Esophagus muscularis mucosa (tissue), 4 donors: ENCODE measurements at places on chromosomes 7 and 10. TPM values are rescaled to one million over a fixed set of nuclear protein-coding genes. Genes with fewer than 3 reads are reported as not detected.

The SCIN gene
- total RNA-seq, result 0.50 TPM

The PDE1C gene
- 19.9 TPM for total RNA-seq

The TAS2R4 gene
- 1.3 TPM for total RNA-seq

DNA sequence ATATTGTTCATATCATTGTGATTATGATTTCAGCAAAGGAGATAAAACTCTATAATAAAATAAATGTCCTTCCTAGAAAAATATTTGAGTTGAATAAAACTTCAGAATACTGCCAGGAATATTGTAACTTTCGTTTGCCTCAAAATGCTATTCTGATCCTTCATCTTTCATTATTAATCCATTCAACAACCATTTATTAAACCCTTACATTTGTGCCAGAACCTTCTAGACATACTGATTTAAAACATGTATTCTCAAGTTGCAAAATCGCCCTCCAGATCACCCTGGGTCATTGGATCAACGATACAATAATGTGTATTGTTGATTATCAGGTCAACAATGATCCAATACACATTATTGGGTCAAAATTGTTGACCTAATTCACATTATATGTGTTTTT is 759.8 kb downstream of the CNTNAP2 start:
- no peaks in the 10 kb centered on the region for H3K27me3 ChIP-seq
- DNase-seq, result no peak
- no peak overlapping the region for H3K27ac ChIP-seq
- H3K4me1 ChIP-seq, result no peaks in the 10 kb centered on the region

DNA sequence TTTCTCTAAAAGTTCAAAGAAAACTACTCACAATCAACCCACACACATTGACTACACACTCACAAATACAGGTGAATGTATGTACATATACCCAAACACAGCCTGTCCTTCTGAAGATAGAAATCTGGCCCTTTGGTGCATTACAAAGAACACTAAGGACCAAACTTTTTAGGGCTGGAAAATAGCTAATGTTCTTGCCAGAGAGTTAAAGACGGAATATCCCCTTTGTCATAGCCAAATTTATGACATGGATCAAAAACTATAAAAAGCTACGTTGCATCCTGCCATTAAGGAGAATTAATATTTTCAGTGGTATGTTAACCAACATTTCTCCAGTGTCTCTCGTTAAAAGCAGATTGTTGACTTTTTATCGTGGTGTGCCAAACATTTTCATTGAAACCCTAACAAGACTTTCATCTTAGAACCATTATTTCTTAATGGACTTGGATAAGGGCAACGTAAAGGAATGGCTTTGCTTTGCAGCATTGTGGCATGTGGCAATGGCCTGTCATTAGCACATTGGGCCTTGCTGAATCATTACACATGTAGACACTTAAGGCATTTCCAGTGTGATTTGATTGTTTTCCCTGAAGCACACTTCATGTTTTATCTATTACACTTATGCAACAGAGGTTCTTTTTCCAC is 150.9 kb upstream of the MEOX2 start:
- no peaks in the 10 kb centered on the region for H3K27me3 ChIP-seq
- peaks cover 23% of the 10 kb centered on the region for H3K4me1 ChIP-seq
- no peak for DNase-seq
- H3K4me3 ChIP-seq, result no peak overlapping the region

- H3K36me3 ChIP-seq, result no peaks in the 10 kb centered on the region
- H3K27me3 ChIP-seq, result no peaks in the 10 kb centered on the region
- no peak overlapping the region for H3K4me3 ChIP-seq
- no peaks in the 10 kb centered on the region for H3K4me1 ChIP-seq
- DNase-seq, result no peak
- no peak overlapping the region for H3K27ac ChIP-seq
These were observed 36.0 kb upstream of the RSU1 start for GRCh38 chr10:16853201-16853600.

DNA sequence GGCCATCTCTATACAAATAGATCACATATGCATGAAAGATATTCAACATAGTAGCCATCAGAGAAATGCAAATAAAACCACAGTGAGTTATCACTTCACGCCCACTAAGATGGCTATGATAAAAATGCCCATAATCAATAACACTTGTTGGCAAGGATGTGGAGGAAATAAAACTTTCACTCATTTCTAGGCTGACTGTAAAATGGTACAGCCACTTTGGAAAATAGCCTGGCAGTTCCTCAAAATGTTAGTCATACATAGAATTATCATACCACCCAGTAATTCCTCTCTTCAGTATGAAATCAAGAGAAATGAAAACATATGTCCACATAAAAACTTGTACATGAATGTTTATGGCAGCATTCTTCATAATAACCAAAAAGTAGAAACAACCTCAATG is 324.9 kb downstream of the LRRTM3 start:
- H3K27me3 ChIP-seq, result no peaks in the 10 kb centered on the region
- no peak for DNase-seq
- H3K4me1 ChIP-seq, result no peaks in the 10 kb centered on the region
- no peak overlapping the region for H3K4me3 ChIP-seq
- no peak overlapping the region for H3K27ac ChIP-seq

- peaks cover 1% of the 10 kb centered on the region for H3K4me1 ChIP-seq
- DNase-seq, result no peak
- H3K27ac ChIP-seq, result no peak overlapping the region
- no peak overlapping the region for H3K4me3 ChIP-seq
- H3K36me3 ChIP-seq, result no peaks in the 10 kb centered on the region
These were observed 5.3 kb downstream of the PAPOLB start for GRCh38 chr7:4856336-4857057.

DNA sequence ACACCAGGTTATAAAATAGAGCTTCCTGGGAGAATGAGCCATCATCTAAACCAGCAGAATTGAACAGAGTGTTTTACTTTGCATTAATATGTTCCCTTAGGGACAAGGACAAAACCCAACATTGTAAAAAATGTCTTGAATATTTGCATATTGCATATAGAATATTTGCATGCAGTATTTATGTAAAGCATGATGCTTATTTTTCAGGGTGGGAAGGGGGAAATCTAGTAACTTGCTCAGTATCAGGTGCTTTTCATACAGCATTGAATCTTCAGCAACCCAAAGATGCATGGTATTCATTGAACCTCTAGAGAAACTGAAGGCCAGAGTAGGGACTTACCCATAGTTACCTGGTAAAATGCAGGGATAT is 409.2 kb upstream of the ZMIZ1 start:
- no peak overlapping the region for H3K4me3 ChIP-seq
- H3K4me1 ChIP-seq, result peaks cover 30% of the 10 kb centered on the region
- no peaks in the 10 kb centered on the region for H3K36me3 ChIP-seq
- no peak overlapping the region for H3K27ac ChIP-seq
- H3K27me3 ChIP-seq, result no peaks in the 10 kb centered on the region
- DNase-seq, result no peak

GRCh38 chr10:23472181-23472580 is 33.3 kb downstream of the OTUD1 start:
- peaks cover 10% of the 10 kb centered on the region for H3K4me1 ChIP-seq
- no peaks in the 10 kb centered on the region for H3K27me3 ChIP-seq
- no peak overlapping the region for H3K27ac ChIP-seq
- no peak overlapping the region for H3K4me3 ChIP-seq

DNA sequence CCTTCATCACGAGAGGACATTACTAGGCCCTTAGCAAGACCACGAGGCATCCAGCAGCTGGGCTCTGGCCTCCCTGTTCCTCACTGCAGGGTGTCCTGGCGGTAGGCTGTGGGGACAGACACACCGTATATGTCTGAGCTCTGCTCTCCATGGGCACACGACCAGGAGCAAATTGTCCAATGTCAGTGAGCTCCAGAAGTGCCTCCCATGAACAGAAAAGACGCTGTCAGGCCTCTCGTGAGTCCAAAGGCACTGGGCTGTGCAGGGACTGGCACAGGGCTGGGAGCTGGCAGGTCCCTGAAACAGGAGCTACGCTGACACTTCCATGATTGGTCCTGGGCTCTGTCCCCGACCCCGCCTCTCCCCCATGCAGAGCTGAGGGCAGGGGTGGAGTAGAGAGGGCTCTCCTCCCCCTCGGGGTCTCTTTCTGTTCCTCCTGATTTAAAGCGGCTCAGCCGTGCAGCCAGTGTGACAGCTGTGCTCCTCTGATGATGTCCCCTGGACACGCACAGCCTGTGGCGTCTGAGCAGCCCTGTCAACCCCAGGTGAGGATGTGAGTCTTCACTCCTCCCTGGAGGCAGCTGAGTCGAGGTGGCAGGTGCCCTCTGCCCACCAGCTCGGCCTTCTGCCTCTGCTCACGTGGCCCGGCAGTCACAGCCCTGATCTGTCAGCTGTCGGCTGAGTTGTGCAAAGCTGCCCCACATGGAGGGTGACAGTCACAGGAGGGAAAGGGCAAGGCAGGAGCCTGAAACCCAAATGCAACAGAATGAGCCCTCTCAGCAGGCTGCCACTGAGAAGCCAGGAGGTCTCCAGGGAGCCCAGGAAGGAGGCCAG is 13.0 kb downstream of the ANTXRL start:
- H3K27me3 ChIP-seq, result no peaks in the 10 kb centered on the region
- no peaks in the 10 kb centered on the region for H3K36me3 ChIP-seq
- no peak for DNase-seq
- H3K27ac ChIP-seq, result no peak overlapping the region
